ENCODE measurements at places on chromosomes 12 and 14. TPM values are rescaled to one million over a fixed set of nuclear protein-coding genes. Genes with fewer than 3 reads are reported as not detected.

DNA sequence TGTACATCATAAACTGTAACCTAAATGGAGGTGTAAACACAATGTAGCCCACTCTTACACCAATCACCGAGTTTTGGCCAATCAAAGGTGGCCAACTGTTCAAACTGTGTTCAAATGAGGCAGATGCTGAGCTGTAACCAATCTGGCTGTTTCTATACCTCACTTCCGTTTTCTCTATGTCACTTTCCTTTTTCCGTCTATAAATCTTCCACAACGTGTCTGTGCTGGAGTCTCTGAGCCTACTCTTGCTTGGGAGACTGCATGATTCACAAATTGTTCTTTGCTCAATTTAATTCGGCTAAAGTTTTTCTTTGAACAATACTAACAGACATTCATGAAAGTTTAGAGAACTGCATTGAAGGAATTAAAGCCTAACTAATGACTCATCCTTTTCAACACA lies 547.1 kb upstream of the USP15 start:
- DNase-seq: no peak

DNA sequence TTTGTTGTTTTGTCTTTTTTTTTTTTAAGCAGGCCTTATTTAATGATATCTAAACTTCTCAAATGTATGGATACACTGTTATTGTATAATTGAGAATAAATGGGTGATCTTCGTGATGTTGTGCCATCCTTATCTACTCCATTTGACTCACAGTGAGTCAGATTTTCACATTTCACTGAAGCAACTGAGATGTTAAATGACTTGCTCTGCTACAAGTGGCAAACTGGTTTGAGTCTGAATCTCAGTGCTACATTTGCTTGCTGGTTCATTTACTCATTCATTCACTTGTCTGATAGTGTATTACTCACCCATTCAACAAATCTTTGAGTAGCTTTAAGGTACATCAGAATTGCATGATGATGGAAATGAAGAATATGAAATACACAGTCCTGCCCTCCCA lies 2.6 kb downstream of the KIAA0586 start:
- DNase-seq: no peak

- no peak for DNase-seq
Measured at GRCh38 chr14:101603096-101603495, 41.8 kb downstream of the DIO3 start.

DNA sequence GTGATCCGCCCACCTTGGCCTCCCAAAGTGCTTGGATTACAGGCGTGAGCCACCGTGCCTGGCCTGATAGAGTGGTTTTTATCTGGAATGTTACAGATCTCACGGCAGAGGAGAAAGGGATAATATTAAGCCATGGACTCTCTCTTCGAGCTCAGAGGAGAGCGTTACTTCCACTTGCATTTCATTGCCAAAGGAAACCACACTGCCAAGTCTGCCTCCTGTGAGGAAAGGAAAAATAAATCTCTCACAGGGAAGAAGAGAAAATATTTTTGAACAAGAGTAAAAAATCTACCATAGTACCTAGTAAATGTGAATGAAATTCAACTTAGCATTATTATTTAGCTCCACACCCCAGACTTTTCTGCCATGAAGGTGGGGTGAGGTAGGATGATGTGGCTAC lies 319.2 kb upstream of the PRICKLE1 start:
- DNase-seq: no peak

ITFG2 gene
- 116 TPM for total RNA-seq

GRCh38 chr14:53295985-53296582 lies 143.0 kb upstream of the DDHD1 start:
- no peak for DNase-seq

SLC22A17 gene
- 5.6 TPM for total RNA-seq

DNA sequence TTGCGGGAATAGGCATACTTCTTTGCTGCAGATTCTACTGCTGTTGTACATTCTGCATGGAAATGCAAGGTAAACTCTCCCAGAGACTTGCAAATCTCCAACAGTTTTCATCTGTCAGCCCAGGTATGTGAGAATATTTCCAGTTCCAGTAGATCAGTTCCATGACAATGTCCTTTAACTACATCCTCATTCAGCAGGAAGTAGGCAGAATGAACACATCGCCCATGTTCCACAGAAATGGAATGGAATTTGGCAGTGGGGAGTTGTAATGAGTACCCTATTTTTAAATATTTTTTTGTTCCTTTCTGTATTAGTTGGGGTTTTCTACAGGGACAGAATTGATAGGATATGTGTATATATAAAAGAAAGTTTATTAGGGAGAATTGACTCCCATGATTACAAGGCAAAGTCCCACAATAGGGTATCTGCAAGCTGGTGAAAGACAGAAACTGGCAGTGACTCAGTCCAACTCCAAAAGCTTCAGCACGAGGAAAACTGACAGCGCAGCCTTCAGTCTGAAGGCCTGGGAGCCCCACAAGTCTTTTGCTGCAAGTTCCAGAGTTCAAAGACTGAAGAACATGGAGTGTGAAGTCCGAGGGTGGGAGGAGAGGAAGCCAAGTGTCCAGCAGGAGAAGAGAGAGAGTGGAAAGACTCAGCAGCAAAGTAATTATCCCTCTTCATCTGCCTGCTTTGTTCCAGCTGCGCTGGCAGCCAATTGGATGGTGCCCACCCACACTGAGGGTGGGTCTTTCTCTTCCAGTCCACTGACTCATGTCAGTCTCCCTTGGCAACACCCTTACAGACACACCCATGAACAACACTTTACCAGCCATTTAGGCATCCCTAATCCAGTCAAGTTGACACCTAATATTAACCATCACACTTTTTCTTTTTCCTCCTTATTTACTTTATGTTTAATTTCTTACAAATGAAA lies 110.4 kb upstream of the SCAF11 start:
- no peak for DNase-seq

RPL10L gene
- 1.8 TPM for total RNA-seq

DNA sequence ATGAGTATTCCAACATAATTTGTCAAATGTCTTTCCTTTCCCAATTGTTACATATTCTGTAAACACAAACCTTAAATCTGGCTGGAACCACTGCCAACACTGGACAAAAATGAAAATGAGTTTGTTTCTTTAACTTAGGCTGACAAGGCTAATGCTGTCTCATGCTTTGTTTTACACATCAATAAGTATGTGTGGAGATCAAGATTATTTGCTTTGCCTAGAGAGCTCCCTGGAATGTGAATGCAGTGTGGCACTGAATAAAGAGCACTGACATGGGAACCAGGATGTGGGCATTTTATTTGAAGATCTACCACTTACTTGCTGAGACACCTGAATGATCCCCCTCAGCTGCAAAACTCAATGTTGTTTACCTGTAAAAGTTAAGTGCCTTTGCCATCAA lies 61.7 kb downstream of the RALGAPA1 start:
- no peak for DNase-seq

DNA sequence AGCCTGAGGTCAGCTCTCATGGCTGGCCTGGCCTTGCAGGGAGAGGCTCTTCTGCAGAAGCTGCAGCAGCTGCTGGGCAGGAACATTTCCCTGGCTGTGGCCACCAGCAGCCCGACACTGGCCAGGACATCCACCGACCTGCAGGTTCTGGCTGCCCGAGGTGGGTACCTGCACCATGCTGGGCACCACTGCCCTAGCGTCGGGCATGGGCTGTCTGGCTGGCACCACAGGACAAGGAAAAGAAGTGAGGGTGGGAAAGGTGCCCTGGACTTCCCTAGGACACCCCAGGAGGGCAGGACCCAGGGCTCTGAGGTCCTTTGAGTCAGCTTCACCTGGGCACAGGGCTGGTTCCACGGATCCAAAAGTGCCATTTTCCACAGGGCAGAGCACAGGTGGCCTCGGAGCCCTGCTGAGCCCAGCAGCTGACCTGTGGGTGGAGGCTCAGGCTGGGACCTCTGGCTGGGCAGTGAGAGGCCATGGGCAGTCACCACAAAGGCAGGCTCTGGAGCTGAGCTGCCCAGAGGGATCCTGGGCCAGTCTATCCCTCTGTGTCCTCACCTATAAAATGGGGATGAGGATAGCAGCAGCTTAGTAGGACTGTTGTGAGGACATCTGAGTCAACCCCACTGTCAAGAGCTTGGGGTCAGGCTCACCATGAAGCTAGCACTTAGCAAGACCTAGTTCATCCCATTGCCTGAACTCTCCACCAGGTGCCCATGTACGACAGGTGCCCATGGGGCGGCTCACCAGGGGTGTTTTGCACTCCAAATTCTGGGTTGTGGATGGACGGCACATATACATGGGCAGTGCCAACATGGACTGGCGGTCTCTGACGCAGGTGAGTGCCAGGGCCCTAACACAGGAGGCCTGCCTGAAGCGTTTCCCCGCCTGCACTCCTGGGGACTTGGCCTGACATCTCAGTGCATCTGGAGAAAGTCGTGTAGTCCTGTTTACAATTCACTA lies 4.9 kb downstream of the PLD4 start:
- no peak for DNase-seq

DNA sequence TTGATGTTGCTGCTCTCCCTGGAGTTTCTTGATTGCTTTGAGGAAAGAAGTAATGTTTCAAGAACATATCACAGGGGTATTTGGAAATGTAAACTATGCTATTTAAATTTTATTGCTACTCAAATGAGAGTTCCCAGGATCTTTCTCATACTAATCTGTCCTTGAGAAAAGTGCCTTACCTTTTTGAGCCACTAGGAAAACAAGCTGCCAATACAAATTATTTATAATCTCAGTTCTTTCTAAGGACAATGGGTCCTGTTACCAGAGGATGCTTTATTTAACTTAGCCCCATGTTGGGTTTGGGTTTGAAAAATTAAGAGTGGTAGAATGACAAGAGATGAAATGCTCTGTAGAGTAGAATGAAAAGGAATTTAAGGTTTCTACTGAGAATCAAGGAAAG lies 258.2 kb upstream of the PRKD1 start:
- DNase-seq: no peak

DNA sequence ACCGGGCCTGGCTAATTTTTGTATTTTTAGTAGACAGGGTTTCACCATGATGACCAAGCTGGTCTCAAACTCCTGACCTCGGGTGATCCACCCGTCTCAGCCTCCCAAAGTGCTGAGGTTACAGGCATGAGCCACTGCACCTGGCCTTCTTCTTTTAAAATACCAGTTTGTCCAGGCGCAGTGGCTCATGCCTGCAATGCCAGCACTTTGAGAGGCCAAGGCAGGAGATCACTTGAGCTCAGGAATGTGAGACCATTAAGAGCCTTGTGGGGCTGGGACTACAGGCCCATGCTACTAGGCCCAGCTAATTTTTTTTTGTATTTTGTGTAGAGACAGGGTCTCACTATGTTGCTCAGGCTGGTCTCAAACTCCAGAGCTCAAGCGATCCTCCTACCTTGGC lies 8.1 kb upstream of the PEBP1 start:
- no peak for DNase-seq

DNA sequence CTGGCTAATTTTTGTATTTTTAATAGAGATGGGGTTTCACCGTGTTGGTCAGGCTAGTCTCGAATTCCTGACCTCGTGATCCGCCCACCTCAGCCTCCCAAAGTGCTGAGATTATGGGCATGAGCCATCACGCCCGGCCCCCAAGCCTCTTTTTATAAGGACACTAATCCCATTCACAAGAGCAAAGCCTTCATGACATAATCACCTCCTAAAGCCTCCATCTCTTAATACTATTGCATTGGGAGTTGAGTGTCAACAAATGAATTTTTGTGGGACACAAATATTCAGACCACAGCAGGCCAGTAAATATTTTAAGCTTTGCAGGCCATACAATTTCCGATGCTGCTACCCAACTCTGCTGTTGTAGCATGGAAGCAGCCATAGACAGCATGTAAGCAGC lies 10.9 kb downstream of the RNF212B start:
- DNase-seq: no peak

INHBC gene
- not detected for total RNA-seq

LRTM2 gene
- total RNA-seq: not detected

- DNase-seq: no peak
Measured at GRCh38 chr12:63420206-63420644, 248.1 kb downstream of the DPY19L2 start.

- no peak for DNase-seq
Measured at GRCh38 chr12:94039914-94040313, 108.5 kb upstream of the PLXNC1 start.

GRCh38 chr12:65188179-65188701 lies 18.9 kb downstream of the LEMD3 start:
- DNase-seq: no peak

DNA sequence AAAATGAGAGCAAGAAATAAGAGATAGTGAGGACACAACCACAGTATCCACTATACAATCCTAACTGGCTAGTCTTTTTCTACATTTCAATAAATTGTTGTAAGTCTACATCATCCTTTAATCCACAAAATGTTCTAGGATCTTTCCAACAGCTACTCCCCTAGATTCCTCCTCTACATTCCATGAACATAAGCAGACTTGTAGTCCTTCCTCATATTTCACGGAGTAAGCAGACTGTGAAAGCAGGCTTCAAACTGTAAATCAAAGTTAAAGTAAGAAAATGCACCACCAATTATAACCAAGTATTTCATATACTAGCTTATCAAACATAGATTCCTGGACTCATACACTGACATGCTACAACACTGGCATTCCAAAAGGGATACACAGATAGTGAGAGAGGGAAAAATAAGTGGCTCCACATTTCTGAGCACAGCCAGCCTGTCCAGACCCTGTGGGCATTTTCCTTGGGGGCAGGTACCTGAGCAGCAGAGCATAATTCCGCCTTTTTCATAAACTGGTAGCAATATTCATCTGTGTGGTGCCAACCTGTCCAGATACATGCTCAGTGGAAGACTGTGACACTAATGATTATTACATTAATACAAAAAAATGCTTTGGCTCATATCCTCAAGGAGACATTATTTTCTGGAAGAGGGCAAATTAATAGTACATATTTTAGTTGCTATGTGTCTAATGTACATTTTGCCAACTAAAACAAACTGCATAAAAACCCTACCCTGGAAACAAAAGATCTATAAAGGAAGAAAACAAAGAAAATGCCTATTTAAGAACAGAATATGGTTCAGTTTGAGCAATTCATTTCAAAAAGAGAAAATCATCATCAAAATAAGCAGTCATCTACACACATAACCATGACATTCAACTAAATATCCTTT lies 113.3 kb upstream of the FSCB start:
- no peak for DNase-seq

HHIPL1 gene
- 0.95 TPM for total RNA-seq

TAS2R30 gene
- 9.9 TPM for total RNA-seq

DNA sequence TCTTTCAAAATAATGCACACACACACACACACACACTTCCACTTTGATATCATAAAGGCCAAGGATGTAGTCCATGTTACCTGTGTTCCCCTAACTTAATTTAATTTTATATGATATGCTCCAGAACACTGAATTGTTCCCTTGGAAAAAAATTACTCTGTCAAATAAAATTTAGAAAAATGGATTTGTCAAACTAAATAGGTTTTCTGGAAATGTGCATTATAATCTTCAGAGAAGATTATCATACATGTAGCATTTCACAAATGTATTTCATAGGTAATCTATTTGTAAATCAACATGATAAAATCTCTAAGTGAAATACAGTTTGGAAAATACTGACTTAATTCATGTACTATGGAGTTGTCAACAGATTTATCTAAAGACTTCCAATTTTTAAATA lies 68.6 kb downstream of the CNTN1 start:
- no peak for DNase-seq

ADAM20 gene
- total RNA-seq: 1.9 TPM

ADCY6 gene
- total RNA-seq: 71.3 TPM
